ENCODE measurements at places on chromosomes 2 and 18.

DNA sequence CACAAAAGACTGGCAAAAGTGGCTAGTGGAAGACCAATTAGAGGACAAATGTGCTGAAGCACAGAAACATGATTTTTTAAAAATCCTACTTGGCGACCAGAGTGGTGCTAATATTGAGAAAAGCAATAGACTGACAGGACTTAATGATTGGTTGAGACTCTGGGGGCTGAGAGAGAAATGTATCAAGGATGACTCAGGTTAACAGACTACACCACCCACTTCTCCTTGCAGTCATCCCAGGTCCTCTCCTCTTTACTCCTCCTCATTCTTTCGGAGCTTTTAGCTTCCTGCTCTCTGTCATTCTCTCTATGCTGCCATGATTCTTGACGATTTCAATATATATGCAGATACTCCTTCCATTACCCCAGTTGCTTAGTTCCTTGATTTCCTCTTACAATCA lies 54.6 kb upstream of the CYTIP start:
- no peak for DNase-seq

DNA sequence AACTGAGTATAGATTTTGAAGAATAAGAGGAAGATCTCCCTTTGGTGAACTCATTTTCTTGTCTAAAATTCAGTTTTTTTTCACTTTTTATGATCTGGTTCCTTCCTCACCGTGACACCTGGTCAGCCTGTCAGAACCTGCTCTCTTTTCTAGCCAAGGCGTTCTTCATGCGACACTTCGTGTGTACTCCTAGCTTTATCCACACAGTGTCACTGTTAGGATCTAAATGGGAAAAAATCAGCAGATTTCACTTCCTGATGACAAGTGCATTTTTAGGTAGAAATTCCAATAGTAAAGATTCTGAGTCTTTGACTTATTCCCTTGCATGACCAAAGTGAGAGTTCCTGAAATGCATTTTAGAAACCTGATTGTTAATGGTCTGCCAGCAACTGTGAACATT lies 89.8 kb downstream of the KLHL14 start:
- no peak for DNase-seq

DNA sequence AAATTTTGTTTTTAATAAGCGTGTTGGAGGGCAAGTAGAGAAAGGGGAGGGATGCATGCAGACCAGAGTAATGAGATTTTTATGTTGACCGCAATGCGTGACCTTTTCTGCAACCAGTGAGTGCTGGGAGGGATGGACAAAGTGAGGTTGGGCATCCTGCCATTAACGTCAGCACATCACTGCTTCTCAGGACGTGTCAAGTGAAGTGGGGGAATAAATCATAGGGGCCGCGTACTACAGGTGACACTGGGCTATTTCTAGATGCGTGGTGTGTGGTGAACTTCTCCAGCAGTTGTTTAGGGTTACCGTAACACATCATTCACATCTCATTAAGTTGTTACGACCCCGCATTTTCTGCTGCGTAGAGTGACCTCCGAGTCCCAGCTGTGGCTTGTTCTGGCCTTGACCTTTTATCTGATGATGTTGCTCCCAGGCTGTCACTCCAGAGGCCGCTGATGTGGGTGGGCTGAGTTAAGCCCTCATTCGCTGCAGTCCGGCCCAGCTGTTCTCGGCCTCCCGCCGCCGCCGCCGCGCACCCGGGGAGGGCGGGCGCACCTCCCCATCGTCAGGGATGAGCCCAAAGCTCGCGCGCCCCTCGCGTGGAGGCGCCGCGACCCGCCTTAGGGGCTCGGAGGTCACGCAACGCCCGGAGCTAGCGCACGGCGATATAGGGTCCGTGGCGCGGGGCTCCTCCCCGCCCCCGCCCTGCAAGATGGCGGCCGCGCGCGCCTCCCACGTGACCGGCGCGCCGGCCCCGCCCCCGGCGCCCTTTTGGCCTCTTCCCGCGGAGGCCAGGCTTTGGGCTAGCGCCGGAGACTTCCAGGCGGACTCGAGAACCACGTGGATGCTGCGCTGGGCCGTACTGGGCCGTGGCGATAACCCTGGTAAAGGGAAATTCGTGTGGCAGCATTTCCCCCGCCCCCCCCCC lies 3.5 kb downstream of the ZCCHC2 start:
- DNase-seq, result no peak

GRCh38 chr2:1584051-1584531 lies 160.2 kb downstream of the PXDN start:
- DNase-seq, result no peak

- no peak for DNase-seq
These were observed 43.1 kb upstream of the HDAC4 start for GRCh38 chr2:239443666-239444567.

GRCh38 chr2:40428439-40428838 lies 23.5 kb downstream of the SLC8A1 start:
- DNase-seq, result no peak

- DNase-seq, result no peak
These were observed 331.6 kb downstream of the SETBP1 start for GRCh38 chr18:45012286-45012685.

DNA sequence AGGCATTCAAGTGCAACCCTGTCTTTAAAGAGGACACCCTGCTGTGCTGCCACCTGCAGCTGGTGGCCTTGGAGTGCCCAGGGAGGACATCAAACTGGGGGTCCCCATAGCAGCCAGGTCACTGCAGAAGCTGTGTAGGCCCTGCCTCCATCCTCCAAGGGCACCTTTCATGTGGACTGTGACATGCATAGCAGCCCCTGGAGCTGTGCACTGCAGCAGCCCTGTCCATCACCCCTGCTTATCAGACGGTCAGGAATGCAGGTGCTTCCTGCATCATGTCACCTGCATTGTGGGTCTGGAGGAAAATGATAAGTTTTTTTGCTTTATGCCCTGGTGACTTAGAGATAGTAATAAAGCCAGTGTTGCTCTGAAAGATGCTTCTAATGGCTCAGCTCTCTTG lies 155.7 kb downstream of the DYSF start:
- no peak for DNase-seq

GRCh38 chr2:194166818-194167217 lies 1490.2 kb upstream of the SLC39A10 start:
- DNase-seq, result no peak

DNA sequence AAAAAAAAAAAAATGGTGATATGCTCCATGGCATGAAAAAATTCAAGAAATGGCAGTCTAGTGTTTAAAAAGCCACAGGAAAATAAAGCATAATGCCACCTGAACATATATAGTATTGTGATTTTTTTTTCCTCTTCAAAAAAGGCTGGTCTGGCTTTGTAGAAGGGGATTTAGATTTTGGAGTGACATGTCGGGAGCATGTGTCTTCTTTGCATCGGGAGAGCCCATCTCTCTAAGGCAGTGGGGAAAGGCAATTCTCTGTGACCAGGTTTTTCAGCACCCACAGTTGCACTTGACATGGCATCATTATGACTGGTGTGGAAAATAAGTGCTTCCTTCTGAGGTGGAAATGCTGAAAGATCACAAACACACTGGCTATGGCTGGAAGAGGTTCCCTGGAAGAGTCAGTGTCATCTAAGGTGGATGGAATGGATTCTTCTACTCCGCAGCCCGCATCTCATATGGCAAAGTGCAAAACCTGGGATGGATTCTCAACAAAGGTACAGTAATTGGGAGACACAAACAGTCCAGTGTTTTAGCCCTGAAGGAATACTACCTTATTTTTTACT lies 172.5 kb downstream of the AGAP1 start:
- DNase-seq, result no peak

- peak; percentile 45 for DNase-seq
These were observed 60.8 kb downstream of the DNER start for GRCh38 chr2:229653531-229653930.

DNA sequence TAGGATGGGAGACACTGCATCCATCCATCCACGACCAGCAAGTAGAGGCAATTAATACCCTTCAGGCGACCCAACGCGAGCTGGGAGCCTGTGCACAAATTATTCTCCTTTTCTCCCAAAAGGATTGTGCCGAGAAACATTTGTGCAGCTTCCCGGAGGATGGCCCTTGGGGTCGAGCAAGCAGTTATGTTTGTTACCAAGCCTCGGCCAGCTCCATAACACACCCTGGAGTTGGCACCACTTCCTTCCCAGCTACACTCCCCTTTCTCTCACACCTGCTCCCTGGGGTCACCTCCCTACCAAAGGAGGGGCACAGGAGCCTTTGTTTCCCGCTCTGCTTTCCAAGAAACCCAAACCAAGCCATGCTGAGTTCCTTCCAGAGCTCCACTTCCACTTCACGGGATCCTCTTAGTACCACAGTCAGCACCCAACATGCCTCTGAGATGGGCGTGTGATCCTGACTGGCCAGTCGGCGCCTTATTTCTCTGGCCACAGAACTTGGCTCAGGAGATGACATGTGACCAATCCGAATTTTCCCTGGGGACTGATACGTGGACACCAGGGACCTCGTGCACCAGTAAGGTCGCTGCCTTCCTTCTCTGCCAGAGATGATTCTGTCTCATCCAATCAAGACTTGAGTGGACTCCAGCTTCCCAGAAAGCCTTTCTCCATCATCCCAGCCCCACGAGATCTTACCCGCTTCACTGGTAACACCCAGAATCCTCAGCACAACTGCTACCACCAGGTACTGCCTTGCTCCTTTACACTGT lies 28.5 kb downstream of the GPR55 start:
- DNase-seq, result no peak

- DNase-seq, result peak; percentile 10
These were observed 40.8 kb upstream of the RPRM start for GRCh38 chr2:153519257-153519875.

- no peak for DNase-seq
These were observed 504.2 kb downstream of the ZEB2 start for GRCh38 chr2:144015655-144016245.

DNA sequence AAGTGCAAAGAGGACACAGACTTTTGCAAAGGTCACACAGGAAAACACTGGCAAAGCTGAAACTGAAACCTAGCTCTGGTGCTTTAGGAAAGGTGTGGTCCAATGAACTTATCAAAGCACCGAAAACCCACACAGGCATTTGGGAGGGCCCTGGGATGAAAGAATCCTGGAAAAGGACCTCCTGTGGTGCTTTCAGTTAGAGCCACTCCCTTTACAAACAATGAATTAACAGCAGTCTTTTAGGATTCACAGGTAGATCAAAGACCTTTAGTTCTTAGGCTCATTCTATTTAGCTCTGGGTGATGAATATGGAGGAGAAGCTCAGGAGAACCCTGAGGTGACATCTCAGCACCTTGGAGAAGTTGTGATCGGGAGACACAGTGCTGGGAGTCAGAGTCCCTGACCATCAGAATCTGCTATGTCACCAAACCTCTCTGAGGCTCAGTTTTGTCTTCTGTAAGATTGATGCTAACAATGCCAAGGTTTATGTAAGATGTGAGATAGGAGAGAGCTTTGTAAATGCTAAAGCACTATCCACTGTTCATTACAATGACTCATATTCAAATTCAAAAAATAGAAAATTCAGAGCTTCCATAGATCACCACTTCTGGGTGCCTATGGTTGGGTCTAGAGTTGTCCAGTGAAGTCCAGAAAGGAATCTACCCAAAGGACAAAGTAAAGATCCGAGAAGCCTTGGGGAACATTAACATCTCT lies 39.3 kb downstream of the VSNL1 start:
- DNase-seq, result no peak

- no peak for DNase-seq
These were observed 37.6 kb downstream of the ALPK2 start for GRCh38 chr18:58591286-58591685.

GRCh38 chr2:179605341-179605740 lies 256.1 kb downstream of the ZNF385B start:
- DNase-seq, result no peak

- no peak for DNase-seq
These were observed 26.1 kb downstream of the KIF5C start for GRCh38 chr2:148901142-148901541.

DNA sequence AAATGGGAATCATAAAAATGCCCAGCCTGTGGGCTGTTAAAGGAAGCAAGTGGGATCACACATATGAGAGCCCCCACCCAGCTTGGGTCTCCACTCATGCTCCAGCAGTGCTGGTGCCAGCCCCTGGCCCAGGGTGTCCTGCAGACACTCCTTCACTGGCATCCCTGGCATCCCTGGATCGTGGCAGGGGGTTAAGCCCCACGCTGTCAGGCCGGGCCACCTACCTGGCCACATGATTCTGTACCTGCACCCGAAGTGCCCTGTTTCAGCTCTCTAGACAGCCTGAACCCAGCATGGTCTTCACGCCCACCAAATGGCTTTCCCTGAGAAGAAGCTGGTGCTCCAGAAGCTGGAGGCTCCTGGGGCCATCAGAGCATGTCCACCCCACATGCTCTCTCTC lies 137.4 kb downstream of the INHBB start:
- no peak for DNase-seq

DNA sequence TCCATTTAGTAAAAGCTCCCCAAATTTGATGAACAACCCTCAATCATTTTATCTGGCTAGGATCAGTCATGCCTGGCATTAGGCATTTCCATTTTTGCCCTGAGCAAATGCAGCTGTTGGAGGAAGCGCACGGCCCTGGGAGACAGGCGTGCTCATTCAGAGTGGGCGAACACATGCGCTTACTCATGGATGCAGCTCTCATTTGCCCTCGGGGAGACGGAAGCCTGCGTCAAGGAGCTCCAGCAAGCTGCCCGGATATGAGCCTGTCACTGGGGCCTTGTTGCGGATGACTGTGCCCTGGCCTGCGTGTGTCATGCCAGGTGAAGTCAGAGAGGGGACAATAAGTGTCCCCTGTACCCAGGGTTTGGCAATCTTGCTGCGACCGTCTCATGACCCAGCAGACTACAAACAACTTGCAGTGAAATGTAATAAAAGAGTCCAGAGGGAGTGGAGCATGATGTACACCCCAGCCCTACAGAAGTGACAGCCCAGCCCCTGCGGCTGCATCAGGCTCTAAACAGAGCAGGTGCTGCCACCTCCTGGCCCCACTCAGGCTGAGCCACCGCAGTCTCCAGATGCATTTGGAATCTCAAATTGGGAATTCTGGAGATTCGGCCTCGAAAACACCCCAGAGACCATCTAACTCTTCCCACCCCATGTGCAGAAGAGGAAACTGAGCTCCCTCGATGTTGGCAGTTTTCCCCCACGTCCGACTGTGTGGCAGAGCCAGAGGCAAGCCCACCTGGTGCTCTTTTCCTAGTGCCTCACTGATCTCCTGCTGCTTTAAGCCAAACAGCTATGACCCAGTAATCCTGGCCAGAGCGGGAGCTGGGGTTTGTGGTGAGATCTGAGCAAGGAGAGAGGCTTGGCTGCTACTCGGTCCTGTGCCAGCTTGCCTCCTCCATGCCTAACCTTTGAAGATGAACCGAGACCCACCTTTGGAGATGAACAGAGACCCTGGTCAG lies 105.0 kb upstream of the ALK start:
- DNase-seq, result peak; percentile 68

GRCh38 chr18:76558881-76559667 lies 64.0 kb upstream of the ZNF516 start:
- DNase-seq, result peak; percentile 32
